ENCODE measurements at places on chromosomes 1 and 21.

GRCh38 chr1:86774305-86775295, 70.2 kb downstream of the SH3GLB1 start:
- peak; percentile 57 for DNase-seq

DNA sequence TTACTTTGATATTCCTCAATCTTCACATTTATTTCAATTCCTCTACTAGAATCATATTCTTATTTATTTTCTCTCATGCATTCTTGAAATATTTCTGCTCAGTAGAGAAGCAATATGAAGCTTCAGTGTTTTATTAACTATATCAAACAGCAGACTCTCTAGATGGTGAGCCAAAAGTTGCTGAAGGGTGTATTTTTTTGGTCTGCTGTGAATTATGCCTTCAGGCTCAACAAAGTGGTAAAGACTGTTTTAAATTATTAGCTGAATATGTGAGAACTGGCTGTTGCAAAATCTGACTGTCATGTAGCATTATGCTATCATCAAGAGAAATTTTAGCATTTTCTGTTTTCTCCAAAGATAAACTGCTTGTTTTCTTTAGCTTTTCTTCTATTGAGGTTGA, 24.9 kb upstream of the CDC42BPA start:
- no peak for DNase-seq

DNA sequence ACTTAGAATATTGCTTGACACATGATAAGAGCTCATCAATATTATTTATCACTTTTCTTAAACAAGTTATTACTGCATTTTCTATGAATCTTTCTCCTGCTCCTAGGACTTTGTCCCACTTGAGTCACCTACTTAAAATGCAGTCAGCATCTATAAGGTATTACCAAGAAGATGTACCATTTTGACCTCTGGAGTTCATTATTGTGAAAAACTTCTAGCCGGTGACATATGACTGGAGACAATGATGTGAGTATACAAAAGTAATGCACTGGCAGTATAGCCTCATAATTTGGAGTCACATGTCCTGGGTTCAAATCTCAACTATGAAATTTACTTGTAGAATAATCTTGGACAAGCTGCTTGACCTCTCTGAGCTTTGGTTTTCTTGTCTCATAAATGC, 278.5 kb downstream of the PLPP3 start:
- DNase-seq: no peak

DNA sequence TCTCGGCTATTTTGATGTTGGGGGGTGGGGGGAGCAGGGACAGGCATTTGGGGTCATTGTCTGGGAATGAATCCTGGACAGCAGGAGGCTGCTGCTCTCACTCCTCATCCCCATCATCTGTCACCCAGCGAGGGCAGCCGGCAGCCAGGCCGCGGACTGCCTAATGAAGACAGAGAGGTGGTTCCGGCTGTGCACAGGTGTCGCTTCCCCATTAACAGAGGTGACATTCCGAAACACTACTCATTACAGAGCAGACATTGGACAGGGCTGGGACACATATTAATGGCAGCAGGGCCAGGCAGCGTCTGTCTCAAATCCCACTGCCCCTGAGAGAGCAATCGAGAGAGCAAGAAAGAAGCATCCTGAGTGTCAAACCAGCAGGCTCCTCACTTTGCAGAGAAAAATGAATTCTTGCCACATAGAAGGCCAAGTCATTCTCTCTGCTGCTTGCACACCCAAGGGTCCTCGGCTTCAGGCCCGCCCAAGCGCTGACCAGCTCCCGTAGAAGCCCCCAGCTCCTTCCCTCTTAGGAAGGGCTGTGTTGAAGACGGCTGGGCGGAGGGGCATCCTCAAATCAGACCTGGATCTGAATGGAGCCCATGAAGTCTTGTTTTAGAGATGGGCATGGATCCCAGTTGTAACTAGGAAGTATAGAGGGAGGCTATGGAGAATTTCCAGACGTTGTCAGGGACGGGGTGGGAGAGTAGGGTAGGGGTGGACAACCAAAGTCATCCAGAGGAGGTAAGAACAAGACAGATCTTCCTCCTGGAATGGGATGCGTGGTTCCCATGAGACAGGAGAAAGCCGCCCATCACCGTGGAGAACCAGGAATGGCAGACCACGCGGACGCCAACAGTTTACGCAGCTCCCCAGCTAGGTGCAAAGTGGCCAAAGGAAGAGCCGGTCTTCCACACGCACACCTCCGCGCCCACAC, 8.2 kb upstream of the LEMD1 start:
- DNase-seq: no peak

DNA sequence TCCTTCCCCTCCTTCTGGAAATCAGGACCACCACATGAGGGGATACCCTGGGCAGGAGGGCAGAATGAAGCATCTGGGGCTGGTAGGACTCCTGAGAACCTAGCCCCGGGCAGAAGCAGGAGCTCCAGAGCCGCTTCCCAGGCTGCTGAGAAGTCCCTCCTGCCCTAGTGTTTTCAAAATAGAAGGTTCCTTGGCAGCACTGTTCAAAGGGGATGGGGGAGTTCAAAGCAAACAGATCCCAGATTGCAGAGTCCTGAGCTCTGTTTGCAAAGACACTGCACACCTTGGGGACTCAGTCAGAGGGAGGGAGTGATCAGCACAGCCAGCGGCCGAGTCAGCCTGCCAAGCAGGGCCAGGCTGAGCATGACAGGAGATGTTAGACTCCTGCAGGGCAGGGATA, 177.8 kb downstream of the PTPRU start:
- peak; percentile 67 for DNase-seq

Data from COR-L47 (cell line).